Ammon's horn (tissue), 1 donor: ENCODE measurements at places on chromosomes 3 and 15.

GRCh38 chr3:102141096-102141927 is 292.0 kb downstream of the NFKBIZ start:
- DNase-seq: no peak

DNA sequence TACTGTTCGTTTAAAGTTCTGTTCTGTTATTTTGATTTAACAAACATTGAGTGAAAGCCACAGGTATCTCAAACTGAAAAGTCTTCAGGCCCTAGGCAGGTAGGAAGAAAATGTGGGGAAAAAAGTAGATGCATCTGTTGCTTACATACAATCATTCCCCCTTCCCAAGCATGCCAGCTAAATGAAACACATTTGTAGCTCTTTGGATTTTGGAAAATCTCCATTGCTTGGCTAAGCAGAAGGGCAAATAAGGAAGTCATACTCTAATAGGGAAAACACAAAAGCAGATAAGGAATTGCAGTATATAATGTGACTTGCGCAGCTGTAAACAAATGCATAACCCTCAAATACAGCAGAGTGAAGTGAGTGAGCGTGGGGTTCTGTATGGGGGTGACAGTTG is 375.9 kb downstream of the FGF12 start:
- DNase-seq: no peak

DNA sequence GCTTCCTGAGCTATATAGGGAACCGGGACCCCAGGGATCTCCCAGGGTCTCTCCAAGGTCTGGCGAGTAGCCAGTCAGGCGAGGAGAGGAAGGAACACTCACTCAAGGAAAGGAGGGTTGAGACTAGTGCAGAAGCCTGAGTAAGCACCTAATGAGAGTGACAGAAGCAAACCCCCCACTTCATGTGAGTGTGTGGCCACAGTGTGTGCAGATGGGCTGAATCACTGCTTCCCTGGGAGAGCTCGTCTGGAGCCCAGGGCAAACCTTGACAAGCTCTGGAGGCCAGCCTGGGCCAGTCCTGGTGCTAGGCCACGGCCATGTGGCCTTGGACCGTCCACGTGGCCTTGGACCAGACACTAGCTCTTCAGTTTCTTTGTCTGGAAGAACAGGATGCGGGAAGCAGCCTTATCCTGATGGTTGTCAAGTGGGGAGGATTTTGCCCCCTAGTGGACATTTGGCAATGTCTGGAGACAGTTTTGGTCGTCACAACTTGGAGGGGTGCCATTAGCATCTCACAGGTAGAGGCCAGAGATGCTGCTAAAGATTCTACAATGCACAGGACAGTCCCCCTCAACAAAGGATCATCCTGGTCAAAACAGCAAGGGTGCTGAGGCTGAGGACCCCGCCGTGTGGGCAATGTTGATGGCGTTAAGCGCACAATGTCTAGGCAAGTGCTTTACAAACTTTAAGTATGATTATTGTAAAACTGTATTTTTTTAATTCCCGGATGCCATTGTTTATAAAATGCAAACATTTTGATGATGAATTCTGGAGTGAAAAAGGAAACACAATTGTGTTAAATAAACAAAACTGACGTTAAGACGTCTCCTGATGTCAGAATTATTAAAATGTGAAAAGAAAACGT is 34.8 kb upstream of the CTSH start:
- peak; percentile 66 for DNase-seq

DNA sequence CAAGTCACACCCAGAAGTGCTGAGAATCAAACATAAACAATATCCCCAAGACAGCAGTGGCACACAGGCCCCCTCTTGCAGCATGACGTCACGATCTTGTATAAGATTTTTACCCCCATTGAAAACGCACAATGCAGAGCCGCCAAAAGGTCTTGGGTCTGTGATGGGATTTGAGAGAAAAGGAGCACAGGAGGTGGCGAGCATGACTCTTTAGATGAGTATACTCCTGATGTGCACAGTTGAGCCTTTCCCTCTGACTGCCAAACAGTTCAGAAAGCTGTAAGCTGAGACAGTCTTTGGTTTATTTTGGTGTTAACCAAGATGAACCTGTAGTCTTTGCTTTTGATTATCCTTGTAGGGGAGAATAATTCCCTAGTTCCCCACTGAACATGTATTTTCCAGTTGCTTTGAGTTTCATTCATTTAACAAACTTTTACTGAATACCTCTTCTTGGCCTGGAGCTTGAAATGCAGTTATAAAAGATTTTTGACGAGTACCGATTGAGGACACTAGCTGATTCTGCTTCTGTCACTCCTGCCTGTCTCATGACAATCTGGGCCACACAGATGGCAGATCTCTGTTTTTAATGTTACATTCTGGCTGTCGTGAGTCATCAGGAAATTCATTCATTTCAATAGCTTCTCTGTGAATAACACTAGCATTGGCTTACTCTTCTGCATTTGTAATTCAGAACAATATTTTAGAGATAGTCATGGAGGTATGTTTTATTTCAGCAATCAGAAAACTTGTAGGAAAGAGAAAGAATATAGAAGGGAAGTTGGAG is 28.9 kb downstream of the CFAP91 start:
- DNase-seq: peak; percentile 69

DNA sequence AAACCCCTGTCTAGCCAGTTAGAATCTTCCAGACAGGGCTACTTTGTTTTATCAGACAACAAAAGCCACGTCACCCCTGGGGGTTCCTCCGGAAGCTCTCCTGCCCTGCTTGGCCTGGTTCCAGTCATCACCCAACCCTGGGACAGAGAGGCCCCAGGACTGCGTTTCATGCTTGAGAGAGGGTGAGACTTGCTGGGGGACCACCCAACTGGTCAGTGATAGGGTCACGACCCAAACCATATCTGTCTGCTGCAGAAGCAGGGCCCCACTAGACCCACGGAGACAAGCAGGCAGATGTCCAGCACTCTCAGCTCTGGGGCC is 1.2 kb downstream of the NT5DC2 start:
- DNase-seq: no peak

GRCh38 chr3:61829722-61830350 is 268.5 kb downstream of the PTPRG start:
- no peak for DNase-seq

- DNase-seq: no peak
Observed at GRCh38 chr15:94383706-94384105, 152.3 kb downstream of the MCTP2 start.

DNA sequence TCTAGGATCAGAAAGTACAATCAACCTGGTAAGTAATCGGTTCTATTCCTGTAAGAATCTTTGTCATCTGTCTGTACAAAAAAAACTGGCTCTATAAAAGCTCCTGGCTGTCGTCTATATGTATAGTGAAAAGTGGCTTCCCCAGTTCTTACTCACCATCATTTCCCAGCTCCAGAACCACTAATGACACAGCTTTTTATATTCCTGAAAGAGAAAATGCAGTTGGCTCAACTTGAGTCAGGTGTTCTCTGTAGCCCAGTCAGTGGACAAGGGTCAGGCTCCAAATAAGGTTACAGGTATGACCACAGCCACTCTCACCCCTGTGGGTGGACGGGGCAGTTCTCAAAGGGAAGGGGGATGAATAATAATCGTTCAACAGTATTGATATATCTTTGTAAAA is 85.1 kb downstream of the AP4E1 start:
- DNase-seq: no peak

DNA sequence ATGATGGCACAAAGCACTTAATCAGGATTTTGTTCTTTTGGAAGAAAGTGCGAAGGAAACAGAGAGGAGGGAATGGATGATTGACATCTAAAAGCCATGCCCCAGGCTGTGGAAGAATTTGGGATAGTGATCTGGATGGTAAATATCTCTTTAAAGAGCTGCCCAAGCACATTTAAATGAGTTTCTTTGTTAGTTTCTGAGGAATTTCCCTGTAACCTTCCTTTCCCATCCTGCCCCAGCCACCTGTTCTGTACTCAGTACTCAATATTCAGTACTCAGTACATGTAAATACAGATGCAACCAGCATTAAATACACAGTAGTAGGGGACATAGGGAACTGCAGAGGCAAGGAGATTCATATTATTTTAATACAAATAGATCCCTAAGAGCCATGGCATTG is 7.8 kb upstream of the CORO2B start:
- no peak for DNase-seq

DNA sequence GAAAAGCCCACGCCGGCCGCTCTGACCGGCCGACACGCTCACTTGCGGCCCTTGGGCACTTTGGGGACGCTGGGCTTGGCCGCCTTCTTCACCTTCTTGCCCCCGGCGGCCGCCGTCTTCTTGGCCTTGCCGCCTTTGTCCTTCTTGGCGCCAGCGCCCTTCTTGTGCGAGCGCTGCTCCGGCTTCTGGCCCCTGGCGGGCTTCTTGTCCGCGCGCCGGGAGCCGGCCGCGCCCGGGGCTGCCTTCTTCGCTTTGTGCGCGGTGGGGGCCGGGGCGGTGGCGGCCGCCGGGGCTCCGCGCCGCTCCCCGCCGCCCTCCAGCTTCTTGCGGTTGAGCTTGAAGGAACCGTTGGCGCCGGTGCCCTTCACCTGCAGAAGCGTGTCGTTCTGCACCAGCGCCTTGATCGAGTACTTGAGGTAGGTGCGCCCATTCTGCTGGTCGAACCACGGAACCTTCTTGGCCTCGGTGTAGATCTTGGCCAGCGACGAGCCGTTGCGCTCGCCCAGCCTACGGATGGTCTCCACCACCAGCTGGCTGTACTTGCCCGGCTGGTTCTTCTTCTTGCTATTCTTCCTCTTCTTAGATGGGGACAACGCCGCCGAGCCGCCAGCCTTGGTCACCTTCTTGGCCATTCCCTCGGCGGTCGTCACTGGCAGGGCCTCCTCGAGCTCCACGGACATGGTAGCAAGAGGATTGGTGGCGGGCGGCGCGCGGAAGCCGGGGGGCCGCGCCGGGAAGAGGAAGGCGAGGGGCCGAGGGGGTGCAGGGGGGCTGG is 36.7 kb downstream of the HMCES start:
- DNase-seq: peak; percentile 42

GRCh38 chr3:176357891-176358290 is 839.4 kb downstream of the TBL1XR1 start:
- DNase-seq: no peak

GRCh38 chr3:132285620-132285945 is 31.6 kb upstream of the ACP3 start:
- no peak for DNase-seq
